ENCODE measurements at places on chromosomes 2 and 18.

GRCh38 chr2:137951586-137951985 is 12.7 kb upstream of the HNMT start:
- no peak for DNase-seq

GRCh38 chr2:235270956-235271355 is 222.9 kb upstream of the AGAP1 start:
- no peak for DNase-seq

GRCh38 chr2:227903381-227903780 is 31.9 kb downstream of the DAW1 start:
- DNase-seq = no peak

DNA sequence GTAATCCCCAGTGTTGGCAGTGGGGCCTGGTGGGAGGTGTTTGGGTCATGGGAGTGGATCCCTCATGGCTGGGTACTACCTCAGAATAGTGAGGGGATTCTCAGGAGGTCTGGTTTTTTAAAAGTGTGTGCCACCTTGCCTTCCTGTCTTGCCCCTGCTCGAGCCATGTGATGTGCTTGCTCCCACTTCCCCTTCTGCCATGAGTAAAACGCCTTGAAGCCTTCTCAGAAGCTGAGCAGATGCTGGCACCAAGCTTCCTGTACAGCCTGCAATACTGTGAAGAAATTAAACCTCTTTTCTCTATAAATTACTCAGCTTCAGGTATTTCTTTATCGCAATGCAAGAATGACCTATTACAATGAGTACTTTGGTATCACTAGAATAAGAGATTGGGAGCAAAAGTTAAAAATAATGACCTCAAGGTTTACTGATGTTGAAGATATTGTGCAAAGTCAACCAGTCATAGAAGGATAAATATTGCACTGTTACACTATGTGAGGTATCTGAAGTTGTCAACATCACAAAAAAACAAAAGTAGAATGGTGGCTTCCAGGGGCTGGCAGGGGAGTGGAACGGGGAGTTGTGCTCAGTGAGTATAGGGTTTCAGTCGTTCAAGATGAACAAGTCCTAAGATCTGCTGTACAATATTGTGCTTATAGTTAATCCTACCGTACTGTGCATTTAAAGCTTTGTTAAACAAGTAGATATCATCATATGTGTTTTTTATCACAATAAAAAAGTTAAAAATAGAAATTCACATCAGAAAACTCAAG is 938.3 kb upstream of the CNTNAP5 start:
- DNase-seq = no peak

GRCh38 chr2:75525434-75526310 is 35.1 kb downstream of the EVA1A start:
- DNase-seq = no peak

DNA sequence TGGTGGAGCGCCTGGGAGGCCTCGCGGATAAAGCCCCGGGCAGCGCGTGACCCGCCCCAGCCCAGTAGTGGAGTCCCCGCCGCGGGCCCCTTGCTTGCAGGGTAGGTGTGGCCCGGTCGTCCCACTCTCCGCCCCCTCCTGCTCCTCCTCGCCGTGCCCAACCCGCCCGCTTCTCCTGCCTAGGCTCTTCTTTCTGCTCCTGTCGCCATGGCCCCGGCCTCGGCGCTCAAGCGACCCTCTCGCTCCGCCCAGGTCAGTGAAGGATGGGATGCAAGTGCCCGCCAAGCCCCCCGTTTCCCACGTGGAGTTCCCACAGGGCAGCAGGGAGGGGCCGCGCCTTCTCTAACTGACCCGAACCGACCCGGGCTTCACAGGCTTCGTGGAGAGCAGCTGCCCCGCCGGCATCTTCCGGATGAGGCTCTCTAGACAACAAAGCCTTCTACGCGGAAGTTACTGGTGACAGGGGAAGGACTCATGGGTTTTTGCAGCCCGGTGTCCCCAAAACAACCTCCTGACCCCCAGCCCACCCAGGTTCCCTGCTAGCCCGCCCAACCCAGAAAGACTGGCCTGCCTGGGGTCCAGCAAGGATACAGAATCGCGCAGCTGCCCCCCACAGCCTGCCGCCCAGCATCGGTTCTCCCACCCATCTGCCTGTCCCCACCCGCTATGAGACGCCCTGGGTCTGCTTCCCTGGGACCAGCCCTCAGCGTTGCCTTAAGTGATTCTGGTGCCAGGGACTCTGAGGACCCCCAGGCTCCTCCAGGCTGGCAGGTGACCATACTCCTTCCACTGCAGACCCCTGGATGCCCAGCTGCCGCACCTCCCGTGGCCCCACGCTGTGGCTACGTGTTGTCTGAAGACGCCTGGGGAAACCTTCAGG is 32.8 kb downstream of the TTC32 start:
- DNase-seq = no peak

GRCh38 chr2:11581124-11581796 is 47.4 kb downstream of the GREB1 start:
- no peak for DNase-seq

GRCh38 chr18:79392226-79392625 is 3.5 kb upstream of the NFATC1 start:
- DNase-seq = no peak

GRCh38 chr2:65532937-65533336 is 100.5 kb upstream of the SPRED2 start:
- DNase-seq = no peak

GRCh38 chr2:128710242-128710641 is 391.6 kb upstream of the HS6ST1 start:
- no peak for DNase-seq

DNA sequence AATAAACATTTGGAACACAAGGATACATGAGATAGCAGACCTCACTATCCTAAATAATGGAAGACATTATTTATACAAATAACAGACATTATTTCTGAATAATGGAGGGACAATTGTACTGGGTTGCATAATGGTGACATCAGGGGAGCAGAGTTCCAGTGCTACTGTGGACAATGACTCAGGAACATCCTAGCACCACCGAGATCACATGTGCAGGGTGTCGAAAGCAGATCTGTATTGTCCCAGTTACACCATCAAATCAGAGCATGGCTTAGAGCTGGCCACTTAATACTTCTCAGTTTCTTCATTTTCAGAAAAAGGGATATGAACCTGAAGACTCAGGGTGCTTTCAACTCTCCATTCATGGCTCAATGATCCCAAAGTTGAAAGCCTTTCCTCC is 249.1 kb upstream of the RBMS1 start:
- no peak for DNase-seq

- DNase-seq = no peak
Measured at GRCh38 chr2:172106108-172106961, 3.6 kb upstream of the DLX2 start.

DNA sequence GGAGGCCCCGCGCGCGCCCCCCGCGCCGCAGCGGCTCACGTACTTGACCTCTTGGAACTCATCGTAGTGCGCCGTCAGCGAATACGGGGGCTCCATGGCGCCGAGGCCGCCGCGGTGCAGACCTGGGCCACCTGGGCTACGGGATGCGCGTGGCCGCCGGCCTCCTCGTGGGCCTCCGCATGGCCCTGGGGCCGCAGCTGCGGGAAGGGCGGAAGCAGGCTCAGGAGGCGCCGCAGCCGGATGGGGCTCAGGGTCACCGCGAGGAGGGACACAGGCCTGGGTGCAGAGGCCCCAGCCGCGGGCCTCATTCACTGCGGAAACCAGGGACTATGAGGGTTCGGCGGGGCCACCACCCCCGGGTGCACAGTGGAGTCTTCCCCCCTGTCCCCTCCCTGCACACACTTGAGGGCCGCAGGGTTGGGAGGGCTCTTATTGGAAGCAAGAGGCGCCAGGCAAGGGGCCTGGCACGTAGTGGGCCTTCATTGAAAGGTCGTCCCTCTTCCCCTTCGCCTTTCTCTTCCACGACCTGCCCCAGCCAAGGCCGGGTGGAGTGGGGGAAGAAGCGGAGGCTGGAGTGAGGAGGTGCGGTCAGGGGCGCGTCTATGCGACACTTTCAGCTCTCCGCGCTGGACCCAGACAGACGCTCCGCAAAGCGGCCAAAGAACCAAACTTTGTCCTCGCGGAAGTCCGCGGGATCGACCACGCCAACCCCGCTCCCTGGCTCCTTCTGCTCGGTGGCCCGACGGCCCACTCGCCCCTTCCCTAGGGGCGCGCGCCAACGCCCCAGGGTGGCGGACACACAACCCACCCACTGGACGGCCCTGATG is 863 bp downstream of the ECEL1 start:
- DNase-seq = no peak

DNA sequence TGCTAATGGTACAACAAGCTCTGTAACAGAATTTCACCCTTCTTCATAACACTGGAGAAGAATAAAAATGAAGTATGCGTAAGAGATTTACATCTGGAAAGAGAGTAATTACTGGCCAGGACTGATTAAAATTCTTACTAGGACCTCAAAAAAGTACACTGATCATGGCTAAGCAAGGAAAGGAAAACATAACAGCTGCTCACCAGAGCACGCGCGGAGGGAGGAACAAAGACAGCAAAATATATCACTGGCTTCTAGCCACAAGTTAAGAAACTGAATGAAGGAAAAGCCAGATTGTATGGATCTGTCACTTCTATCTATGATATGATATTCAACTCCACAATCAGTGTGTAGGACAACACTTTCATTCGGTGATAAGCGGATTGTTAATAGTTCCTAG is 15.6 kb upstream of the CYTIP start:
- no peak for DNase-seq

DNA sequence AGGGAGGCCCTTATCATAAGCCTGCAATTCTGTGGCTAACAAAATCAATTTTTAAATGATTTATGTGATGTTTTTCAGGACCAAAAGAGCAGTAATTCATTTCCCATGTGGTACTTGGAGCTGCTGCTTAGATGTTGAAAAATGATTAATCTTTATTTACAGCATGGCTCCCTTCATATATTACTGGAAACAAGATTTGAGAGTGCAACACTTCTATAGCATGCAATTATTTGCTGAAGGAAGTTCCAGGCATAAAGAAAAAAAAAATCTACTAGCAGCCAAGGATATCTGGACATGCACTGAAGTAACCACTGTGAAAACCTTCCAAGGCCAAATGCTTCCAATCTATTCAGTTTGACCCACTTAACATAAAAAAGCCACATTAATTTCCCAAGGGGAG is 186.3 kb downstream of the SLC8A1 start:
- DNase-seq = no peak

GRCh38 chr18:9647496-9648323 is 33.4 kb upstream of the PPP4R1 start:
- DNase-seq = no peak

DNA sequence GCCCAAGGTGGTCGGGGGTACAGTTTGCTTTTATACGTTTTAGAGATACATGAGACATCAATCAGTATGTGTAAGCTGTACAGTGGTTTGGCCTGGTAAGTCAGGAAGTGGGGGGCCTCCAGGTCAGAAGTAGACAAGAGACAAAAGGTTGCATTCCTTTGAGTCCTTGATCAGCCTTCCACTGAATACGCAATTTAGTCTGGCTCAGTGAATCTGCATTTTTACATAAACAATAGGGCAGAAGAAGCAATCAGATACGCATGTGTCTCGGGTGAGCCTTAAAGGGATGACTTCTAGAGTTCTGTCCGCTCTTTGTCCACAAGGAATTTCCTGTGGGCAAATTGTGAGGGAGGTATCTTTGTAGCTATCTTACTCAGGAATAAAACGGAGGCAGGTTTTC is 87.2 kb downstream of the SOWAHC start:
- DNase-seq = no peak

- no peak for DNase-seq
Measured at GRCh38 chr2:70905443-70906421, 30.0 kb upstream of the ATP6V1B1 start.

GRCh38 chr2:177250461-177250860 is 14.1 kb downstream of the NFE2L2 start:
- DNase-seq = no peak

GRCh38 chr2:74700643-74701372 is 46.8 kb downstream of the SEMA4F start:
- DNase-seq = no peak

- no peak for DNase-seq
Measured at GRCh38 chr2:23505984-23506380, 121.0 kb downstream of the KLHL29 start.

DNA sequence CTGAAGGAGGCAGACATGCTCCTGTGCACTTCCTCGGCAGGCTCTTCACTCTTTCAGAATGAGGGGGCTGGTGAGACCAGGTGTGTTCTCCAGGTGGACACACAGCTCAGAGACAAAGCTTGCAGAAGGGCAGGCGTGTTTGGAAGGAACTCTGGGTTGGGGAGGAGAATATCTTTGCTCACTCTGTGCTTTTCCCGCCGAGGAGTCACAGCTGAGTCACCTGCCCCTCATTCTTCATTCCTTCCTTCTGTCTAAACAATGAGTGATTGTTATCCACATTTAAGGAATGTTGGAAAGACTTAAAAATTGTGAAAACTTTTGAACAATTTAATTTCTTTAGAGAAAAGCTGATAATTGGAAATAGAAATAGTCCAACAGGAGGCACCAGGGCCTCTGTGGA is 126.3 kb upstream of the TPO start:
- no peak for DNase-seq

DNA sequence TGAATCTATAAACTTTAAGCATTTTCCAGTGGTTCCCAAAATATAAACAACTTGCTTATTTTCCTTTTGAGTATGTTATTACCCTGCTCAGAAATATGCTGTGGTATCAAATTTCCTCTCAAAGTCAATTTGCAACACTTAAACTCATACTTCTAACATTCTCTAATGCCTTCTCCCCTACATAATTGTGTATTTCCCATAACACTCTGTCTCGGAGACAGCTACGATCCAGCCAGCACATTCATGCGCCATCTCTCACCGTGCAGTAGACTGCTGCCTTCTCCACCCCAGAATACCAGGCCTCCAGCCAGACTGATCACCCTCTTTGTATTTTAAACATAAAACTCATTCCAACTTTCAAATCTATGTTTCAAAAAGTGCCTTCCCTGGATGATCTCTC is 41.8 kb downstream of the TIMM21 start:
- DNase-seq = no peak

DNA sequence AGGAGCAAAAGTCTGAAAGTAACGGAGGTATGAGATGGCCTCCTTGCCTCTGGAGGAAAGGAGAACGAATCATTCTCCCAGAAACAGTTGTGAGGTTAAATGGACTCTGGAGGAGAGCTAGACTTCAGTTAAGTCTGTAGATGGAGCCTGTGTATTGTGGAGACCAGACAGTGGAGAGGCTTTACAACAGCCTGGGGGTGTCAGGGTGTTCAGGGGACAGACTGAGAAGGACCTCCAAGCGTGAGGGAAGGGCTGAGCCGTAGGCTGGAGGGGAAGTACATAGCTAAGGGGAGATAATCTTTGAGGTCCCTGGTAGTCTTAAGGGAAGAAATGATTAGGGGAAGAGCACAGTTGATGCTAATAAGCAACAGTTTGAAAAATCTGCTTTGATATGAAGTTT is 76.6 kb downstream of the GALNT1 start:
- DNase-seq = no peak

- DNase-seq = no peak
Measured at GRCh38 chr18:42446195-42446594, 491.2 kb downstream of the PIK3C3 start.

GRCh38 chr2:238998801-238999200 is 150.9 kb downstream of the TWIST2 start:
- DNase-seq = no peak
